ENCODE measurements at places on chromosomes 7 and 10.

DNA sequence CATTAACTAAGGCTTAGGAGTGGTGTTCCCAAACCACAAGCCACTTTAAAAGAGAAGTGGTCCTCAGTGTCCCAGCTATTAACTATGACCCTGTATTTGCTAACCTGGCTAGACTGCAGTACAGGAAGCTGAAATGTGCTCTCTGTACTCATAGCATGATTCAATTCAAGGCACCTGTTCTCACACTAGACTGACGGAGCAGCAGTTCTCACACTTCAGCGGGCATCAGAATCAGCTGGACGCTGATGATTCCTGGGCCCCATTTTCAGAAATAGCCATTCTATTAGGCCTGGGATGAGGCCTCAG lies 24.5 kb upstream of the MSRB2 start:
- no peak for DNase-seq

GRCh38 chr10:92222603-92223262 lies 68.1 kb downstream of the CPEB3 start:
- no peak for DNase-seq

- DNase-seq = no peak
Measured at GRCh38 chr7:45625067-45625466, 50.9 kb downstream of the ADCY1 start.

DNA sequence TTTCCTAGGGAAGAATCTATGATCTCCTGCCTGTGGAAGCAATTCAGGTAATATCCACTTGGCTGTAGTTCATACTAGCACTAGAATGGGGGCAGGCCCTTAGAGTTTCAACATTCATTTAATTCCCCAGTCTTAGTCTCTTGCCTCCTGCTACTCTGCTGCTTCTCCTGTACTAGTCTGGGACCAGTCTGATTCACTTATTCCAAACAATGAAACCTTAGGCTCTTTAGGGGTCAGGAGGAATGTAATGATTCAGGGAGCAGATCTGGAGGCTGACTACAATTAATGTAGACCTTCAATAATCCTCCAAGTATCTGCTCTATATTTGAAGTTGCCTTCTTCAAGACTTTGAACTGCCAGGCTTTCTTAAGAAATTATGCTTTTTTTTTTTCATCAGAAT lies 101.8 kb downstream of the GNAT3 start:
- DNase-seq = no peak

GRCh38 chr7:137850972-137851945 lies 4.5 kb upstream of the DGKI start:
- DNase-seq = no peak

GRCh38 chr7:86980223-86980622 lies 79.2 kb downstream of the ELAPOR2 start:
- no peak for DNase-seq

DNA sequence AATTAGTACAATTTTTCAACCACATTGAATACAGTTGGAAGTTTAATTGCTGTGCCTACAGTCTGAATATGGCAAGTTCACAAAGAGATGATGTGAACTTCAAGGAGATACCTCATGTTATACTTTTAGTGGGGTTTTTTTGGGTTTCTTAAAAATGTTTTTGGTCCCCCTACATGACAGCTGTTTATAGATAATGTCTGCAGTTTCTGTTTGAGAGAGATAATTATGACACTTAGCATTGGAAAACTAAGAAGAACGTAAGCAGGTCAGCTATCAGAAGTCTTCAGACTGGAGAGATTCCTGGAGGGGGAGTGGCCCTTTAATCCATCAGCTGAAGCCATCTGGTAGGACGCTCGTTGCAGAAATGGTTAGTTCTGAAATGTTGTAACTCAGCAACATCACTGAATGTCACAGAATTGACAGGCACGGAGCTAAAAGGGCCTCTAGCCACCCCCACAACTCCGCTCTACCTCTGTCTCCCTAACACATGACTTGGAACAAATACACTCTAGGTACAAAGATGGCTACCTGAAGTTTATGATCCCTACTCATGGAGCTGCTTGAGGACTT lies 29.0 kb downstream of the TIMM23 start:
- DNase-seq = no peak

GRCh38 chr7:24926623-24927524 lies 53.1 kb downstream of the OSBPL3 start:
- DNase-seq = no peak

GRCh38 chr10:47253030-47253637 lies 46.9 kb upstream of the GDF10 start:
- DNase-seq = no peak

GRCh38 chr10:34462056-34462455 lies 353.0 kb downstream of the PARD3 start:
- no peak for DNase-seq

- DNase-seq = no peak
Measured at GRCh38 chr7:17600340-17600752, 301.9 kb downstream of the AHR start.

GRCh38 chr7:25624833-25625232 lies 396.5 kb upstream of the NPVF start:
- DNase-seq = no peak

Measured in germinal center (tissue), 1 donor.